ENCODE measurements at places on chromosomes 3 and 15.
A peak's percentile ranks its signal among the peaks of the same experiment; 100 is the strongest.

- DNase-seq: no peak
These were observed 868.5 kb upstream of the GBE1 start for GRCh38 chr3:82629937-82630336.

DNA sequence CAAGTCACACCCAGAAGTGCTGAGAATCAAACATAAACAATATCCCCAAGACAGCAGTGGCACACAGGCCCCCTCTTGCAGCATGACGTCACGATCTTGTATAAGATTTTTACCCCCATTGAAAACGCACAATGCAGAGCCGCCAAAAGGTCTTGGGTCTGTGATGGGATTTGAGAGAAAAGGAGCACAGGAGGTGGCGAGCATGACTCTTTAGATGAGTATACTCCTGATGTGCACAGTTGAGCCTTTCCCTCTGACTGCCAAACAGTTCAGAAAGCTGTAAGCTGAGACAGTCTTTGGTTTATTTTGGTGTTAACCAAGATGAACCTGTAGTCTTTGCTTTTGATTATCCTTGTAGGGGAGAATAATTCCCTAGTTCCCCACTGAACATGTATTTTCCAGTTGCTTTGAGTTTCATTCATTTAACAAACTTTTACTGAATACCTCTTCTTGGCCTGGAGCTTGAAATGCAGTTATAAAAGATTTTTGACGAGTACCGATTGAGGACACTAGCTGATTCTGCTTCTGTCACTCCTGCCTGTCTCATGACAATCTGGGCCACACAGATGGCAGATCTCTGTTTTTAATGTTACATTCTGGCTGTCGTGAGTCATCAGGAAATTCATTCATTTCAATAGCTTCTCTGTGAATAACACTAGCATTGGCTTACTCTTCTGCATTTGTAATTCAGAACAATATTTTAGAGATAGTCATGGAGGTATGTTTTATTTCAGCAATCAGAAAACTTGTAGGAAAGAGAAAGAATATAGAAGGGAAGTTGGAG, 28.9 kb downstream of the CFAP91 start:
- no peak for DNase-seq

- no peak for DNase-seq
These were observed 19.9 kb downstream of the POLR2M start for GRCh38 chr15:57726411-57726810.

DNA sequence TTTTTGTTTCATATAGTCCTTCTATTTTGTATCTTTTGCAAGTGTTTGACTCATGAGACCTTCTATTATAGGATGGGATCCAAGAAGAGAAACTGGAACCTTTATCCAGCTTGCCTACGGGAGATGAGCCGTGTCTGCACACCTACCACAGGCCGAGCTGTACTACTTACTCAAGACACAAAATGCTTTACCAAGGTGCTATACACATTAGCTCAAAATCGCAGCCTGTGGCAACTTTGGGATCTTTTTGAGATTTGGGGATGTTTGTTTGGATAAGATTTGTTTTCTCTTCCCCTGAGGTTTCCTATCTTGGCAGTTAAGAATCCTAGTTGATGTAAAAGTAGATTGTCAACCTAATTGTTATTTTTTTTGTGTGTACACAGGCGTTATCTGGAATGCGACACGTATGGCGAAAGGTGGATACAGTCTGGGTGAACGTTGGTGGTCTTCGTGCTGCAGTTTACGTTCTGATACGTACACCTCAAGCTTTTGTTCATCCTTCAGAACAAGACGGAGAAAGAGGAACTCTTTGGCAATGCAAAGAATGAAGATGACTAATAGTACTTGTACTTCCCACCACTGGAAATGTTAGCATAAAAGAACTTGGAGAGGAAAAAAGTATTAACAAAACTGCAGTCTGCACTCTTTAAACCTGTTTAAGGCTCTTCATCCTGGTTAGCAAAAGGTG, 13.1 kb upstream of the SETD5 start:
- no peak for DNase-seq

- no peak for DNase-seq
These were observed 391.1 kb downstream of the SI start for GRCh38 chr3:164687211-164687610.

- DNase-seq: no peak
These were observed 285.5 kb downstream of the GABRG3 start for GRCh38 chr15:27256446-27256845.

DNA sequence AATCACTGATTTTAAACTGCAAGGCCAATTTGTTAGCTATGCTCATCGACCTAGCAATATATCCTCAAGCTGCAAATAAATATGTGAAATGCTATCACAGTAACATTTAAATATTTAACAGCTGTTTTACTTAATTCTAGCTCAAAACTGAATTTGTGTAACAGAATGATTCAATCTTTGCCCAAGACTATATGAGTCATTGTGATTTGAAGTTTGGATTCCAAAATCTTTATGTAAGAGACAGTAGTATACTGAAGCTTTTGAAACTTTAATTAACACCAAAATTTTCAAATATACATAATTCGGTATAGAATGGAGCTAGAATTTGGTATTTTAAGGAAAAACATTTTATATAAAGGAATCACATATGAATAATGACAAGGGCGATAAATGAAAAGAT, 603.0 kb upstream of the ROBO2 start:
- DNase-seq: no peak

- DNase-seq: no peak
These were observed 10.2 kb upstream of the TIPARP start for GRCh38 chr3:156664011-156664830.

DNA sequence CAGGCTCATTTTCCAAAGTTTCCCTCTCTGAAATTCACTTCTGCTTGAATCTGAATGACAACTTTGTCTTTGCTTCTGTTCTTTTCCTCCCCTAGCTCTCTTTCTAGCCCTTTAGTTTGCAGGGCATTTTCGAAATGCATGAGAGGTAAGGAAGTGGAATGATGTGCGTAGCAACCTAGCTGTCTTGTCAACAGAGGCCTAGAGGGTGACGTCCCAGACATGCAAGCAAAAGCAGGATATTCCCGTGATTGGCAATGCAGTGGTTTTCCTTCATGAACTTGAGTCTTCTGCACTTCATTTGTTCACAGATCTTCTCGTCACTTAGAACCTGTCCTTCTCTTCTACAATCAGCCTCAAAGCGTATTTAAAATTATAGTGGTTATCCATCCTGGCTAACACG, 51.9 kb upstream of the PPP4R2 start:
- DNase-seq: no peak

- DNase-seq: no peak
These were observed 235.1 kb downstream of the MYRIP start for GRCh38 chr3:40044487-40044886.

DNA sequence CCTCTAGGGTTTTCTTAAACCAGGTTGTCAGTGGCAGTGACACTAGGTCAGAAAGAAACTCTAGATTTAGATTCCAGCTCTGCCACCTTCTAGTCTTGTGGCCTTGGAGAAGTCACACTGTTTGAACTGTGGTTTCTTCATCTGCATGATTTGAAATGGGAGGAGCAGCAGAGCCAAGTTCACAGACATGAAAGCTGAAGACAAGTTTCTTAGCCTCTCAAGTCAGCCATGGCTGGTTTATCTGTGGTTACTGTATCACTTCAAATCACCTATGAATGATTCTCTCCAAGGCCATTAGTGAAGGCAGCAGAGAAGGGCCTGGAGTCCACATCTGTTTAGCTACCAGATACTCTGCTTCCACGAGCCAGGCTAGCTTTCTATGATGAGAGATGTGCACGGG, 15.6 kb downstream of the CLEC3B start:
- DNase-seq: no peak

GRCh38 chr3:83890039-83890762, 1068.6 kb upstream of the CADM2 start:
- DNase-seq: no peak

- DNase-seq: no peak
These were observed 172.7 kb downstream of the ZBTB20 start for GRCh38 chr3:114974387-114974786.

DNA sequence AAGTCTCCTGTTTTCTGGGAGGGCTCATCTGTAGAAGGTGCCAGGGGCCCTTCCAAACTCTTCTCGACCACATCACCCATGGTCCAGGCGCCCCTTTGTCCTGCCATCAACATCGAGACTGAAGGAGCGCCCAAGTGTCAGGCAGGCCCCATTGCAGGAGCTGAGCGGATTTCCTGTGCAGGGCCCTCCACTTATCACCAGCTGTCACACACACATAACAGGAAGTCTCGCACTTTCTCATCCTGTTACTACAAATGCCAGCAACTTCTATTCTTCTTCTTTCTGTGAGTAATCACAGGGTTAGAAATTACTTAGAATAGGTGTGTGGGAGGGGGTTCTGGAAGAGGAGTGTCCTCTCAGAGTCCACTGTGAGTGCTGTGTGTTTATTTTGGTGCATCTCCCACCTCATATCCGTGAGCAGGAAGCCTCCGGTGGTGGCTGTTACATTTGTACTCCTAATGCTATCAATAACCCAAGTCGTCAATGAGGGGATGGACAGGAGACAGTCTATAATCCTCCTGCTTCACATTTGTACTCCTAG, at the start of gene KLHL6:
KLHL6 (minus strand) TSS at position 166 of the 541 bp plus-strand sequence; CDS start at position 113, 53 bp downstream.
- DNase-seq: peak; percentile 69

DNA sequence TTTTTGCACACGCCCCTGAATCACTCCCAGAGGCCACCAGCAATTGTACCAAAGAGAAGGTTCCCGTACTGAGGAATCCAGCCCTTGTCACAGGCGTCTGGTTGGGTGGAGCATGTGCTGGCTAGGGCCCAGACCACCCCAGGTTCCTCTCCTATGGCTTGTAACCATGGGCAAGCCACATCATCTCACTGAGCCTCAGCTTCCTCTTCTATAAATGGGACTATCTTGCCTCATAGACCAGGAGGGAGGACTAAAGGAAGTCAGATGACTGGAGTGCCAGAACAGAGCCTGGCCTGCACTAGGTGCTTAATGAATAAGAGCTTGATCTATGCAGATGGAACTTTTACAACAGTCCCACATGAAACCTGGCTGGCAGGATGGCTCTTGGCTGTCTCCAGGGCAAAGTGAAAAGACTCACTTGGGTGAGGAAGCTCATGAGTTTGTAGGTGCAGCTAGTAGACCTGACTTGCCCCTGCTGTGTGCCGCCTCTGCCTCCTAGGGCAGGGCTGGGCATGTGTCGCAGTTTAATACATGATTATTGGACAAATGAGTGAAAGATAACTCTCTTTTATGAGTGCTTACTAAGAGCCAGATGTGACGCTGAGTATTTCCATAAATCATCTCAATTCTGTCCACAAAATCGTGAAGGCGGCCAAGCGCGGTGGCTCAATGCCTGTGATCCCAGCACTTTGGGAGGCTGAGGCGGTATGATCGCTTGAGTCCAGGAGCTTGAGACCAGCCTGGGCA, 29.3 kb downstream of the CTSH start:
- no peak for DNase-seq

GRCh38 chr3:72193771-72194430, 409.0 kb upstream of the PROK2 start:
- DNase-seq: no peak

GRCh38 chr3:24508423-24508839, 13.8 kb upstream of the THRB start:
- DNase-seq: no peak

DNA sequence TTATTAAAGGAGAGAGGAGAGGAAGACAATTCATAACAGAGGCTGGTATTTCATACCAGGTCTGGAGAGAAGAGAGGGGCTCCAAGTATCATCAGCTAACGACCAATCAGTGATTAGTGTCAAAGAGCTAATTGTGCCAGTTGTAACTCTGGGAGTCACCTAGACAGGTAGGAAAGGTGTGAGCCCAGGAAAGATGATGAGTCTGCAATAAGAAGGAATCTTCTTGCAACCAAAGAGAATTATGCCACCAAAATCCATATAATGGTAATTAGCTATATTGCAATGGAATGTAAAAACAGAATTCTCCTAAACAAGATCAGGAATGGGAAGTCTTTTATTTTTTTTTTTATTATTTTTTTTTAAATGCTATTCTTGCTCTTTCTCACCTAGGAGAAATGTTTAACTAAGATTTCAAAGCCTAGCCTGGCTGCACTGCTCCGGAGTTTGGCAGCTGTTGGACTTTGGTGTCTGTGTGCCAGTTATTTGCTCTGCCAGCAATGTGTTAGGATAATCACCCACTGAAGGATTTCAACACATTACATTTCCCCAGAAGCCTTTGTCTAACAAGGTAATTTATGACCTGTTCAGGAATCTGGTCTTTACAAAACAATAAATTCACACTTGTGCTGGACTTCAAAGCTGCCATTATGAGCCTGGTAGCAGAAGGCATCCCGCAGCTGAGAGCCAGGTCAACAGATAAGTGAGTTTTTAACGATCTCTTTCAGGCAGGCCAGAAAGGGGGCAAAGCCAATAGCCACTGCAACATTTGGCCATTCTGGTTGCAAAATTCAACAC, 89.4 kb downstream of the FOXB1 start:
- DNase-seq: no peak

DNA sequence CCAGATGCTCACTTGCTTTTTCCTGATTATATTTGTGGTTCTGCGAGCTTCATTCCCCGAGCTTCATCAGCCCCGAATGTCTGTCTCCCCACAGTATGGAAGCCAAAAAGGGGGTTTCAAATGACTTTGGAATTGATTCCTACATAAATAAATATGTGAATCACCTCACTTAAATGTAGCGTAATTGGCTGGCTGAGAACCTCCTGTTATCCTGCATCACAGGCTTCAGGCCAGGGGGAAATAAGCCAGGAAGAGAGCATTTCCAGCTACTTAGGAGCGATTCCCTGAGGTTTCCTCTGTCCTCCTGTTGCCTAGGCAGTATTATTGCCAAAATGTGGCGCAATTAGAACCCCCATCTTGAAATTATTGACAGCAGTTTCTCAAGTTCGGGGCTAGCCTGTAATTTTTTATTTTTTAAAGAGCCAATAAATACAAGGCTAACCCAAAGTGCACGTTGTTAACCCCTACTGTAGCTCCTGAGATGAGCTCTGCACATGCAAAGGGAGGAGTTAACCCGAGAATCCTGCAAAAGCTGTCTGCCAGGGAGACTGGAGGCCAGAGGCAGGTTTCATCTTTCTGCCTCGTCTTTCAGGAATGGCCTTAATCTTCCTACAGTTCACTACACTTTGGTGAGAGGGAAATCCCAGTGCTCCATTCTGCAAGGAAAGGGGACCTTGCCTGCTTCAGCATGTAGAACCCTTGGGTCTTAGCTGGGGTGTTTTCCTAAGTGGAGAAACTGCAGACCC, 148.2 kb downstream of the ADAMTS9 start:
- no peak for DNase-seq

- DNase-seq: no peak
These were observed 744.7 kb downstream of the EPHA3 start for GRCh38 chr3:89851974-89852621.

GRCh38 chr3:126654571-126655383, at the start of gene TXNRD3:
TXNRD3 (minus strand) TSS chr3:126655124.
- peak; percentile 67 for DNase-seq

- DNase-seq: no peak
These were observed 631.8 kb downstream of the SQOR start for GRCh38 chr15:46266661-46267060.

- DNase-seq: no peak
These were observed 35.6 kb downstream of the SCAP start for GRCh38 chr3:47440131-47440530.

Data from activated CD4-positive, alpha-beta T cell treated with anti-CD3 and anti-CD28 coated beads, Interleukin-2, amount 50 U/mL, for 24 hours (primary cell).